ENCODE measurements at places on chromosomes 16 and 17.

DNA sequence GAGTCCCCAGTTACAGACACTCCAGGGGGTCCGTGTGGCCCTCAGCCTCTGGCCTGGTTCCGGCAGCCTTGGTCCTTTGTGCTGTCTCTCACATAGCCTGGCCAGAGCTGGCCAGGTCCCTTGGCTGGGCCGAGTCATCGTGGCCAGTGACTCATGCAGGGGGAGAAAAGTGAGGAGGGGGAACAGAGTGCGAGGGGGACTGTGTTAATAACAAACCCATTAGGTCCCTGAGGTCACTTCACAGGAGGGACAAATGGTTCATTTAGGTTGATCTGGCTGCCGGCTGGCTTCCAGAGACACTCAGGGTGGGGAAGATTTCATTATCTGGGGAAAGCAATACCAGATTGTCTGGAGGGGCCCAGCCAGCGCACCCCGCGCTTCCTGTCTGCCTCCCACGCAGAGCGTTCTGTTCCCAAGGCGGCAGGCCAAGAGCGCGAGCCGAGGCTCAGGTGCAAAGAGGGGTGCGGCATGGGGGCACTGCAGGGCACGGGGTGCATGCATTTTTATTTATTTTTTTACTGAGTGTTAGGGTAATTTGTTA, 223.1 kb downstream of the SEC14L1 start:
- DNase-seq: peak; percentile 21

- peak; percentile 63 for DNase-seq
Observed at GRCh38 chr16:16033208-16033717, 83.8 kb downstream of the ABCC1 start.

- DNase-seq: no peak
Observed at GRCh38 chr17:66379544-66379943, 77.1 kb downstream of the PRKCA start.

GRCh38 chr17:81025065-81025740, 9.7 kb upstream of the BAIAP2 start:
- DNase-seq: no peak

GRCh38 chr16:78072275-78072674, 27.2 kb upstream of the WWOX start:
- DNase-seq: no peak

GRCh38 chr17:38958756-38959155, 8.4 kb downstream of the FBXO47 start:
- no peak for DNase-seq

DNA sequence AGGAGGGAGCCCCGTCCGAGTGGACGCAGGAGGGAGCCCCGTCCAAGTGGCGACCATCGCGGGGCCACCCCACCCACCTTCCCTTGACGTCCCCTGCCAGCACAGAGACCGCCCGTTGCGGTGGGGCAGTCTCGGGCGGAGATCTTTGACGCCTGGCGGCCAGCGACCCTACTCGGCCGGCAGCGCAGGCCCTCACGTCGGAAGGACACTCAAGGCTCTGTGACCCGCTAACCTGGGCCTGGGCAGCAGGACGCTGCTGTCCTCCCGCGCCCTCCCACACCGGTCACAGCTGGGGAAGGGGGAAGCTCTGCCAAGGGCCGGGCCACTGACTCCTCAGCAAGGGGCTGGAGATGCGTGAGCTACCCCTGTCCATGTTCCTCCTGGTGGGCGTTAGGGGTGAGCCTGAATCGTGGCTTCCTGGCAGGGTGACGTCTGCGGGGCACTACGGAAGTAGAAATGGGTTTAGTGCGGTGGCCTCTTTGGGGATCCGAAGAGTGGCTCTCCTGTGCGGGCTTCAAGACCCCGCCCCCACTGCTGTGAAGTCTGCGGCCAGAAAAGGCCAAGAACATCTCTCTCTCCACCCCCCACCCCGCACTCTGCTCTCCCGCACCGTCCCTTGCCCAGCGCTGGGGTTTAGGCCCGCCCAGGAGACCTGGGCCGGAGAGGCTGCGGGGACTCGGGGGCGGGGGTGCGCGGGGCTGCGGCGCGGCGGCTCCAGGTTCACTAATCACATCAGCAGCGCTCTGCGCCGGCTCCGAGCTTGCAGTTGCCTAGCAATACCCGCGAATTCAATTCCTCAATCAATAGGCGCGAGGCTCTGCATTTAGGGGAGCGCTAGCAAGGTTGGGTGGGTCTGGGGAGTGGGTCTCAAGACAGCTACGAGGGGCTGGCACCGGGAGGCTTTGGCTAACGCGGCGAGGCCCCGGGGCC, 5.8 kb downstream of the CBX8 start:
- no peak for DNase-seq

DNA sequence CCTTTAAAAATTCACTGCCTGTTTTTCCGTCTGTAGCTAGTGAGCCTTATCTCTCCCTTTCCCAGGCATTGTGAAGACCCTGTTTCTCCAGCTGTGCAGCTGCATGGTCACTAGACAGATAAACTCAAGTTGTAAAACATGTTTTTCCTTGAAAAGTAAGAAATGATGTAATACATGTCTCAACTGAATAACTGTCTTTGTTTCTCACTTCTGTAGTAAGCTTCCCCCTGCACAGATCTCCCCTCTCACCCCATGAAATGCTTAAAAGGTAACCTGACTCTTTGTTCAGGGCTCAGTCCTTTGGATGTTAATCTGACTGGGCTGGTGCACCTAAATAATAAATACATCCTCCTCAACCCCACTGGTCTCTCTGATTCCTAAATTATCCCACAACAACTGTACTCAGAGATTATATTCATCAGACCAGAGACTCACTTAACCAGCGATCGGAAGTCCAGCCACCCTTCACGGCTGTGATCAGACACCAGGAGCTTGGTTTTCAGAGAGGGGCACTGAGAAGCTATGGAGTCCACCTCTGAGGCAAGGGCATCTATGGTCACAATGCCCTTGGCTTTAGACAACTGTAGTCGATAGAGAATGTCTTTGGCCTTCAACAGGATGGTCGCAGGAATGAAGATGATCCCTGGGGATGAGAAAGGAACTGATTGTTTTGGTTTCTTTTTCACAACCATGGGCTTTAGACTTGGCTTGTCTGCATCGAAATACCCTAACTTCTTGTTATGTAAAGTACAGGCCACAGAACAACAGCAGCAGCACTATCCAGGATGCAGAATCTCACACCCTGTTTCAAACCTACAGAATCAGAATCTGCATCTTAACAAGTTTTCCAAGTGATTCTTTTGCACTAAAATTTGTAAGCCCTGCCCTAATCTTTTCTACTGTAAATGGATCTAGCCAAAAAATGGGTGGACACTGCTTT, 15.4 kb downstream of the ACSM1 start:
- DNase-seq: no peak

GRCh38 chr17:8275421-8276290, 12.8 kb upstream of the RANGRF start:
- no peak for DNase-seq

- no peak for DNase-seq
Observed at GRCh38 chr17:68356949-68357455, 65.7 kb downstream of the ARSG start.

DNA sequence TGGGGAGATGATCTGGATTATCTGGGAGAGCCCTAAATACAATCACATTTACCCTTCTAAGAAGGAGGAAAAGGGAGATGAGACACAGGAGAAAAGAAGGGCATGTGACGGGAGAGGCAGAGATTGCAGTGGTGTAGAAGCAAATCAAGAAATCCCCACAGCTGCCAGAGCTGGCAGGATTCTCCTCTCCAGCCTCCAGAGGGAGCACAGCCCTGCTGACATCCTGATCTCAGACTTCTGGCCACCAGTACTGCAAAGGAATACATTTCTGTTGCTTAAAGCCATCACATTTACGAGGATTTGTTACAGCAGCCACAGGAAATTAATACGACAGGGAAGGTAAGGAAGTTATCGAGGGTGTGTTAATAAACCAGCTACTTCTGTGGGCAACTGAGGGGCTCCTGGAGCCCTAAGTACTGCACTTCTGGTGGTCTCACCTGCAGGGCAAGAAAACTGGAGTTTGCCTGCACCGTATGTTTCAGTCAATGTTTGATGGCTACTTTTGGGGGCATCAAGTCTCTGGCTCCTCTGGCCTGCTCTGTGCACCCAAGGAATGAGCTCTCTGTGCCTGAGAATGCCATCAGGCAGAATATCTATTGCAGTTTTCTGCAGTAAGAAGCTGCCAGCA, 22.9 kb upstream of the CDH13 start:
- peak; percentile 1 for DNase-seq

DNA sequence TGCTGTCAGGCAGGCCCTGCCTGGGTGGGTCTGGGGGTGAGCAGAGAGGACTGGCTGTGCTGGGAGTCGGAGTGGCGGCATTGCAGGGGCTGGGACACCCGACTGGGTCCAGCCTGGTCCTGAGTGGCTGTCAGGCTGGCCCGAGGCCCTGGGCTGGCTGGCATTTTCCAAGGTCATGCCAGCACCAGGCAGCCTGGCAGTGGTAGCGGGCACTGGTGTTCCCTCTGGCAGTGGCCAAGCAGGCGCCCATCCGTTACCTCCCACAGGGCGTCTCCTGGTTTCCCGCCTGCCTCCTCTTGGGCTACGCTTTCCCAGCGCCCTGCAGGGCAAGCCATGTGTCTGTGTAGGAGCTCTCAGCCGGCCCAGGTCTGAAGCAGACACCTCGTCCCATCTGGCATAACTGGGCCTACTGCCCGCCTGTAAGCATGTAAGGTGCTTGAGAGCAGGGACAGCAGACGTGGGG, 5.7 kb upstream of the PKMYT1 start:
- DNase-seq: no peak

DNA sequence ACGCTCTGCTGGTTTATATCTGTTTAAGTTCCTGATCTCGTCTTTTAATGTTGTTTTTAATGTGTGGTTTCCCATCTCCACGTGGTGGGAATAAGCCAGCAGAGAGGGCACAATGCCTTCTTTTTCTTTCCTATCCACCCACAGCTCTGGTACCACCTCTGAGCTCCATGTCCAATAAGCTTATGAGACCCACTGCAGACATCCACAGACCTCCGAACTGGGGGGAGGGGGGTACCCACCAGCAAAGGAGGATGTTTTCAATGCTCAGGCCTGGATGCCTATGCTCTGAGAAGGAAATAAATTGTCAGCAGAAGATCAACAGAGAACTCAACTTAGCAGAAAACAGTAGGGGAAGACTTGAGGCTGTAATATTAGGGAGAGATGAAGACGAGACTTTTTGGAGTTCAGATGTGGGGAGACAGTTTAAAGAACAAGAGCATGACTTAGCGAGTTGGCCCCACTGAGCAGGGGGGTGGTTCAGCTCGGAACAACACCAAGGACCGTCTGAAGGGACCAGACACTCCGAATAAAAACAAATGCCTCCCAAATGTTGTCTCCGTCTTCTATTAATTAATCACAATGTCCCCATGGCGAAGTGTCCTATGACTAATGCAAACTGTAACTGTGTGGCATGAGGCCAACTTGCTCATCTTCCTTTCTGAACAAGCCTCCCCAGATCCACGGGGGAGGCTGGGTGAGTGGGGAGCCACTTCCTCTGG, 62.7 kb downstream of the GAS7 start:
- no peak for DNase-seq

DNA sequence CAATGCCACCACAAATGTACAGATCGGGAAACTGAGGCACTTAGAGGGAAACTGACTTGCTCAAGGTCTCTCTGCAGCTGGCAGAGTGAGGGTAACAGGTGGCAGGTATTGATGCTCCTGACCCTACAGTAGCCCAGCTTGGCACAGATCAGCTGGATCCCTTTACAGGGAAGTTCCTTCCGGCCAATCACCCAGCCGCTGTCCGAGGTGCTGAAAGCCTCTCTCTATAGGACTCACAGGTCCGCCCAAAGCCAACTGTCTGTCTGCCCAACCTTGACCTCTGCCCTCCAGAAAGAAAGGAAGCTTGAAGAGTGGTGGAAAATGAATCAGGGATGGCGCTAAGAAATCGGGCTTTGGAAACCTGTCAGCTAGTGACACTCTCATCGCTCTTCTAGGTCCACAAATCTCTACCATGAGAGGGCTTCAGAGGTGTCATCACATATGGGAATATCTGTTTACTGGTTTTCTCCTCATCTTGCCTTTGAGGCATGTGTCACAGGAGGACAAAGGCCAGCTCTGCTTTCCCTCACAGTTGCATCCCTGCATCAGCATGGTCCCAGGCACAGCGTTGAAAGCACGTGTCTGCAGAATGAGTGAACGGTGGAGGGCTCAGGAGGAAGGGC, 246.2 kb downstream of the KATNIP start:
- peak; percentile 2 for DNase-seq

DNA sequence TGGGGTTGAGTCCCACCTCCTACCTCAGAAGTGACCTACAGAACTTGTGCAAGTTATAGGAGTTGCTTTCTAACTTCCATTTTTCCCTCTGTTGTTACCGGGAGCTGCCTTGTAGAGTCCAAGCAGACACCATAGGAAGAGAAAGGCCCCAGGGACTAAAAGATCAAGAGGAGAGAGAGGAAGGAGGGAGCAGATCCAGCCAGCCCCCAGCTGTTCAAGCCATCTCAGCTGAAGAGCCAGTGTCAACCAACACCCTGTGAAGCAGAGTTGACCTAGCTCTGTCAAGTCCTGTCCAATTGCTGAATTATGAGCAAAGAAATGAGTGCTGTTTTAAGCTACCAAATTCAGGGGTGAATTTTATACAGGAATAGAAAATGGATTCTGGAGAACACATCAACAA, 34.9 kb upstream of the CACNG4 start:
- no peak for DNase-seq

DNA sequence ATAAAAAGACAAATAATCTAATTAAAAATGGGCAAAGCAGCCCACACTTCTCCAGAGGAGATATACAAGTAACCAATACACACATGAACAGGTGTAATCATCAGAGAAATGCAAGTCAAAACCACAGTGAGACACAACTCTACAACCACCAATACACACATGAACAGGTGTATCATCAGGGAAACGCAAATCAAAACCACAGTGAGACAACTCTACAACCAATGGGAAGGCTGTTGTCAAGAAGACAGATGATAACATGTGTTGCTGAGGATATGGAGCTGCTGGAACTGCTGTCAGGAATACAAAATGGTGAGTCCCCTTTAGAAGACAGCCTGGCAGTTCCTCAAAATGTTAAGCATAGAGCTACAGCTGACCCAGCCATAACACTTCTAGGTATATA, 22.5 kb upstream of the ENGASE start:
- no peak for DNase-seq

DNA sequence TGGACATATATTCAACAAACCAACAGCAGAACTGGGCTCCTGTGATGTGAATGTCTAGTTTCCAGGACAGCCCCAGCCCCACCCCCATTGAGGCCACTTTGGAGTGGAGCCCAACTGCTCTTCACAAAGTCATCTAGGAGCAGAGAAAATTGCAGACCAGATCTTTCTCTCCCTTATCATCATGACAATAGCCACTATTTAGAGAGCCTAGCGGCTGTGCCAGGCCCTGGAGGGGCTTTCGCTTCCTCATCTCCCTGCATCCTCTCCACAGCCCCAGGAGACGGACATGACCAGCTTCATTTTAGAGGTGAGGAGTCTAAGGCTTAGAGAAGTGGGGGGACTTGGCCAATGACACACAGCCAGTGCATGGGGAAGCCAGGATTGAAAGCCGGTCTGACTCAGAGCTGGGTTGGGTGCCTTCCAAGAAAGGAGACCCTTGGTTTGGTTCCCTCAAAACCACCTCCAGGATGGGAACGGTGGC, 1.4 kb downstream of the PRSS8 start:
- DNase-seq: no peak

- DNase-seq: no peak
Observed at GRCh38 chr16:85514598-85515318, 98.4 kb upstream of the GSE1 start.

GRCh38 chr17:56926704-56927103, 12.9 kb upstream of the TRIM25 start:
- DNase-seq: no peak

Data from CD4-positive, alpha-beta T cell treated with Interleukin-10 for 1 hour (primary cell).